ENCODE measurements at places on chromosomes 5 and 9.
A peak's percentile ranks its signal among the peaks of the same experiment; 100 is the strongest.

- no peak for DNase-seq
Observed at GRCh38 chr9:81886665-81887064, 41.6 kb upstream of the SPATA31D4 start.

GRCh38 chr5:57784121-57784520 lies 301.5 kb upstream of the ACTBL2 start:
- no peak for DNase-seq

DNA sequence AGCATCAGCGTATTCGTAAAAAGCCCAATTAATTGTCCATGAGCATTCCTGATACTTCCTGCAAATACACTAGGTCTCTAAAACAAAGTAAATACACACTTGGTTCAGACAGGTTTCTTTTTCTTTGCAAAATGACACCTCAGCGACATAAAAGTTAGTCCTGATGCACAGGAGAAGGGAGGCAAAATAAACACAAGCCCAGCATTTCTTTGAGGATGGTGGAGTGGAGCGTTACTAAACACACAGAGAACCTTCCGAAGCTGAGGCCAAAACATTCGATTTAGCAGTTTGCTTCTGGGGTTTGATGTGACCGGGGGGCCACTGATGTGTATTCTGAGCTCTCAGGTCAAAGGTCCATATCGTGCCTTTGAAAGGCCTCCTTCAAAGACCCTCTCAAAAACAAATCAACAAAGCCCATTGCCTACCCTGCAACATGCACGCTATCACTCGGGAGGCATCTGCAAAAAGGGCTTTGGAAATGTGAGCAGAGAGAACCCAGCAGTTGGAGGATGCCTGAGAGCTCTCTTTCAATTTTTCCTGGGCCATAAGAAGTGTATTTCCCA lies 268.4 kb upstream of the PANK3 start:
- no peak for DNase-seq

DNA sequence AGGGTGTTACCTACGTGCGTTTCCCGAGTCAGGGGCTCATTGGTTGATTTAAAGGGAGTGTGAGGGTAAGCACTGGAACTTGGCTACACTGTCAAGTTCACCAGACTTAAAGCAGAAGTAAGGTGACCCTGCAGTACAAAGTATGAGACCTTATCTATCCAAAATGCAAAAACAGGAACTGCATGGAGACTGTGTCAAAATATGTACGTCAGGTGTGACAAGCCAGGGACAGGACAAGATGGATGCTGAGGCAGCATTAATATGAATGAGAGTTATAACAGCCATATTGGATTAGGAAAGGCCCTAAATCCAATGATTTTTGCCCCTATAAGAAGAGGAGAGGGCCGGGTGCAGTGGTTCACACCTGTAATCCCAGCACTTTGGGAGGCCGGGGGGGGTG lies 15.4 kb upstream of the SUSD3 start:
- no peak for DNase-seq

GRCh38 chr5:179819296-179820126 lies 1.2 kb upstream of the SQSTM1 start:
- no peak for DNase-seq

- peak; percentile 8 for DNase-seq
Observed at GRCh38 chr5:64612344-64612961, 77.8 kb upstream of the SHISAL2B start.

DNA sequence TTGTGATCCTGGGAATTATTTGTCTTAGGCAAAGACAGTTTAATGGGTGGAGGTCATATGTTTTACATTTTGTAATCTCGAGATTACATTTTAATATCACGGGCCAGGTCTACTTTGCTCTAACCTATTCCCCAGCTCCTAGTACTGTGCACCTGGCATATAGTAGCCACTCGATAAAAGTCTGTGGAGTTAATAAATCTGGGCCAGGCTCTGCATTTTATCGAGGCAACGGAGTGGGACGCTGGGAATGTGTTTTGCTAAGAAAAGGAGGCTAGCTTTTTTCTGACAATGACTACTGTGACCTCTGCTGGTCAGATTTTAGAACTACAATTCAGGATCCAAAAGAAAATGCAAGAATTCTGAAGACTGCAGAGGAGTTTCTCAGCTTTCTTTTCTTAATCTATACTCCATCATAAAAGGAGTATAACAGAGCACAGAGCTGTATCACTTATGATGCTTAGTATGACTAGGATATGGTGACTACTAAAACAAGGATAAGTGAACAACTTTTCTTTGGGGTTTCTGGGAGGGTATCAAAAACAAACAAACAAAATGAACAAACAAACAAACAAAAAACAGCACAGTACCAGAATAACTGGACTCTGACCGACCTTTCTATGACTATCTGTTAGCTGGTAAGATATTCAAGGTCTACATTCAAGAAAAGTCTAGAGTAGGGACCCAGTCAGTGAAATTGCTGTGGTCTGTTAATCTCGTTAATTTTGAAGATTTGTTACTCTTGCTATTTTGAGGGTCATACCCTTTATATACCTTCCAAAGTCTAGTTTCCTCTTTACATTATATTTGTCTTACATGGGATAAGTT lies 46.1 kb upstream of the CER1 start:
- DNase-seq: no peak

DNA sequence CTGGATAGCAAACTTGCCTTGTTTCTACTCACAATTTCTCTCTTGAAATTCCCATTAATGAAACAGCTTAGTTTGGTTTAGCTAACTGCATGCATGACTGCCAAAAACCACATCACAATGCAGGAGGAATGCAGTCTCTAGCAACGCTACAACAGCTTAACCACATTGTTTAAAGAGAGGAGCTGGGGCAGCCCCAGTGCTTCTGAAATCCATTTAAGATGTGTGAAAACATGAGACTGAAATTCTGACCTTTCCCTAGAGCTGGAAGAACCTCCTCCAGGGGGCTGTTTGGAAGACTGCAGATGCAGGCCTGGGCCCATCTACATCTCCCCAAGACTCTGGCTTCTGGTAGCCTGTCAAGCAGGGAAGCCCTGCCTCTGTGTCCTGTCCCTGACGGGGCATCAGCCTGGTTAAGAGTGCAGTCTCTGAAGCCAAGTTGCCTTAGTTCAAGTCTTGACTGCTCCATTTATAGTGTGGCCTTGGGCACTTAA lies 157.1 kb downstream of the ZNF462 start:
- DNase-seq: no peak

GRCh38 chr5:11531811-11532555 lies 372.3 kb downstream of the CTNND2 start:
- no peak for DNase-seq

DNA sequence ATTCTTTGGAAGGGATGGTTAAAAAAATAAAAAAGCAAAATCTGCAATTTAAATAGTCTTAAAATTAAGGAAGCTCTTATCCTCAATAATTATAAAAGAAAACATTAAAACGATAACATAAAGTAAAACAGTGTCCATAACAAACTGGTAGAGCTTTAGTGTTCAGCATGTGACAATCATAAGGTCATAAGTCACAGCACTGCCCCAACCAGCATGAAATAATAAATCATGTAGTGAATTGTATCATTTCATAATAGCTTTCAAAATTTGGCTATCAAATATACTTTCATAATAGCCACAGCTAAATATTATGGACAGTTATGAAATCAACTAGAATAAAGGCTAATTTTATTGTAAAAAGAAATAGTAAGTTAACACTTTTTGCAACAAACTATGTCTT lies 10.0 kb downstream of the NR3C1 start:
- no peak for DNase-seq
